ENCODE measurements at places on chromosomes 2 and 18.

GRCh38 chr2:72827966-72828646, 2.3 kb upstream of the EXOC6B start:
- peak; percentile 24 for DNase-seq

GRCh38 chr2:121052023-121052422, 233.0 kb downstream of the TFCP2L1 start:
- DNase-seq: no peak

- no peak for DNase-seq
These were observed 57.6 kb downstream of the EDAR start for GRCh38 chr2:108931372-108931771.

DNA sequence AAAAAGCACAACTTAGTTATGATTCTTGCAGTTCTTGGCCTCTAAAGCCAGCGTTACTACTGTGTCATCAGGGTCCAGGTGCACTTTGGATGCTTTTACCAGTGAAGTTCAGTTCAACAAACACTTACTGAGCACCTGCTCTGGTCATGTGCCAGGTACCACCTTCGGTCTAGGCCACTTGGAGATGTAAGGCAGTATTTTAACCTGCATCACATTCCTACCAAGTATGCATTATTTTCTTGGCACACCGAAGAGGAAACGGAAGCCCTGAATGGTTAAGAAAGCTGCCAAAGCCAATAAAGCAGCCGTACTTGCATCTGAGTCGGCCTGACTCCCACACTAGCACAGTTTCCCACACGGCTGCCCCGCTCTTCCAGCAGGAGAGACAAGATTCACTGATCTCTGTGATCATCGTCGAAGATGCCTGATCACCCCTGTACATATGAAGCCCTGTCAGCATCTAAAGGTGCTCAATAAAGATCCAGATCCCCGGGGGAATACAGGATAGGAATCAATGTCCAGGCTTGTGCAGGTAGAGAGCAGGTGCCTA, 427.1 kb downstream of the EIPR1 start:
- DNase-seq: no peak

- DNase-seq: no peak
These were observed 17.8 kb downstream of the UBR3 start for GRCh38 chr2:169845016-169845415.

GRCh38 chr18:12462242-12462641, 54.5 kb downstream of the PRELID3A start:
- DNase-seq: no peak

DNA sequence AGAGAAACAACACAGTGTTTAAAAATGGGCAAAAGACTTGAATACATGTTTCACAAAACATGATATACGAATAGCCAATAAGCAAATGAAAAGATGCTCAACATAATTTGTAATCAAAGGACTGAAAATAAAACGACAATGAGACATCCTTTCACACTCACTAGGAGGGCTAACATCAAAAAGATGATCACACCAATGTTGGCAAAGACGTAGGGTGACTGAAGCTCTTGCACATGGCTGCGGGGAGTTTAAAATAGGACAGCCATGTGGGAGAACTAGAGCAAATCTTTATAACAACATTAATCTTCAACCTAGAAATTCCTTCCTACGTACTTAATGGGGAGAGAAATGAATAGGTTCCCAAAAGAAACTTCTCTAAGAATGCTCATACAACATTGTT, 19.2 kb upstream of the SEH1L start:
- no peak for DNase-seq

- DNase-seq: no peak
These were observed 230.1 kb downstream of the SEPTIN10 start for GRCh38 chr2:109383505-109384307.

DNA sequence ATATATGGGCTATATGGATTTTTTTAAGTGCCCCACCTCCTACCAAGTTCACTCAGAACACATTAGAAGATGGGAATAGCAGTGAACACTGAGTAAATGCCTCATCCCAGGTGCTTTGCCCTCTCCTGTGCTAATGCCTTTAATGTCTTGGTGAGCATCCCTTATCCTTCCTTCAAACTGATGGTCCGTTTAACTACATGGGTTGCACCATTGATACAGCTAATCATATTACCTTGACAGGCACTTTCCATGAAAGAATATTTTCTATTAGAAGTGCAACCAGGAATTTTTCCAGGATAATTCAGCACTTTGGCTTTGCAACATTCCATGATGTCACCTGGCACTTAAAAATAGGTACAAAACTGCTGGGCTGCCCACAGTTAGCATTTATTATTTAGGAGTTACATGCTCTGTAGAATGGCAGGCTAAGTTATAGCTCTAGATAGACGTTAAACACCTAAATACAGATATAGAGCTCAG, 74.0 kb downstream of the WDPCP start:
- DNase-seq: no peak

- DNase-seq: no peak
These were observed 90.3 kb upstream of the SESTD1 start for GRCh38 chr2:179354739-179355537.

DNA sequence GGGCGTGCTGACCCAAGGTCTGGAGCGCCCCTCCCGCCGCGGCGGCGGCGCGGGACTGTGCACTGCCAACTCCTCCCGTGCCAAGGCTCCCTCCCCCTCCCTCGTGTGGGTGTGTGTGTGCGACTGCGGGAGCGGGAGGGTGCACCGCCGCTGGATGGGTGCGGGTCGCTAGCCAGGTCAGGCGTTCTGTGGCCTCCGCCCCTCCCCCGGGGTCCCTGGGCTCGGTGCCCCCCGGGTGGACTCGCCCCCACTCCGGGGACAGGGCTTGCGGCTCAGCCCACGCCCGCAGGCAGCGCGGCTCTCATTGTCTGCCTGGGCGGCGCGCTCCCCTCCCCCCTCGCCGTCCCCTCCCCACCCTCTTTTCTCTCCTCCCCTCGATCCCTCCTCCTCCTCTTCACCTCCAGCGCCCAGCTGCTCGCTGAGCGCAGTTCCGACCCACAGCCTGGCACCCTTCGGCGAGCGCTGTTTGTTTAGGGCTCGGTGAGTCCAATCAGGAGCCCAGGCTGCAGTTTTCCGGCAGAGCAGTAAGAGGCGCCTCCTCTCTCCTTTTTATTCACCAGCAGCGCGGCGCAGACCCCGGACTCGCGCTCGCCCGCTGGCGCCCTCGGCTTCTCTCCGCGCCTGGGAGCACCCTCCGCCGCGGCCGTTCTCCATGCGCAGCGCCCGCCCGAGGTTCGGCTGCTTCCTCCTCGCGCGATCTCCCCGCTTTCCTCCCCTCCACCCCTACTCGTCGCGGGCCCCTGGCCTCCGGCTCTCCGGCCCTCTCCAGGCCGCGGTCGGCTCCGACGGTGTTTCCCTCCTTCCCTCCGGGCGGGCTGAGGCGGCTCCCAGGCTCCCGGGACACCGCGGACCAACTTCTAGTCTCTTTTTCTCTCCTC, at the start of gene GATA6:
TSS of gene GATA6 (plus strand) at position 579 of the 878 bp plus-strand sequence. CDS start 1,556 bp downstream, outside the sequence.
- DNase-seq: peak; percentile 76

DNA sequence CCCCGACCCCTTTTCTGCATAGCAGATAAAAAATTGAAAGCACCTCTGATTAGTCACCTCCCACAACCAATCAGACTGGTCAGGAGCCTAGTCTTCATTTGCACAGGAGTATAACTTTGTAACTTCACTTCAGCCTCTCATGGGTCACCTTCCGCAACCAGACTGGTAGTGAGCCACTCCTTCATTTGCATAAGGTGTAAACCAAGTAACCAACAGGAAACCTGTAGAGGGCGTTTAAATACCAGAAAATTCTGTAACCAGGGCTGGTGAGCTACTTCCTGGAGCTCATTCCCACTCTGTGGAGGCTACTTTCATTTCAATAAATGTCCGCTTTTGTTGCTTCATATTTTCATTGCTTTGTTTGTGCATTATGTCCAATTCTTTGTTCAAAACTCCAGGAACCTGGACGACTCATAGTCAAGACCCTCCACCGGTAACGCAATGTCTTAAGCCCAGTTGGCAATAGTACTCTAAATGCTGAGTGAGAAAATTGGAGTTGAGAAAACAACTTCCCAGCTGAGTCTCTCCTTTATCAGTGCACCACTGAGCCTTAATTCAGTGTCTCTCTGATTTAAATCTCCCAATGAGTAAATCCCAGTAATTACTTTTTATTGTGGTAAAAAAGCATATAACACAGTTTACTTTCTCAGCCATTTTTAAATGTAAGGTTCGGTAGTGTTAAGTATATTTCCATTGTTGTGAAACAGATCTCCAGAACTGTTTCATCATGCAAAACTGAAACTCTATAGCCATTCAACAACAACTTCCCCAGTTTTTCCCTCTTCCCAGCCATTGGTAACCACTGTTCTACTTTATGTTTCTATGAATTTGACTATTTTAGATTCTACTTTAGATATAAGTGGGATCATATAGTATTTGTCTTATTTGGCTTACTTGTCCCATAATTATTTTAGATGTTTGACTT, 392.7 kb upstream of the SLC8A1 start:
- no peak for DNase-seq

GRCh38 chr2:36382472-36382871, 26.9 kb downstream of the CRIM1 start:
- DNase-seq: no peak

DNA sequence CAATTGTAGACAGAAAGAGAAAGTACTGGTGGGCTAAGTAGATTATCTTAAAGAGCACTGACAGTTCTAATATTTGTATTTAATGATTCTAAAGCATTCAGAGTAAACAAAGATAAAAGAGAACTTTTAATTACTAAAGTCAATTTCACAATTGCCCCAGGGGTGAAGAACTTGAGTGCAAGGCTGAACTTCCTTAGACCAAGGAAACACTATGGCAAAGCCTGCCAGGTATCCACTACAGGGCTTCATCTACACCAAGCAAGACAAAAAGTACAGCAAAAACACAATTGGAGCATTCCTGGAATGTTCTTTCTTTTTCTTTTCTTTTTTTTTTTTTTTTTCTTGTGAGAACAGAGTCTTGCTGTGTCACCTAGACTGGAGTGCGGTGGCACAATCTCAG, 46.9 kb upstream of the NDUFV2 start:
- DNase-seq: no peak

DNA sequence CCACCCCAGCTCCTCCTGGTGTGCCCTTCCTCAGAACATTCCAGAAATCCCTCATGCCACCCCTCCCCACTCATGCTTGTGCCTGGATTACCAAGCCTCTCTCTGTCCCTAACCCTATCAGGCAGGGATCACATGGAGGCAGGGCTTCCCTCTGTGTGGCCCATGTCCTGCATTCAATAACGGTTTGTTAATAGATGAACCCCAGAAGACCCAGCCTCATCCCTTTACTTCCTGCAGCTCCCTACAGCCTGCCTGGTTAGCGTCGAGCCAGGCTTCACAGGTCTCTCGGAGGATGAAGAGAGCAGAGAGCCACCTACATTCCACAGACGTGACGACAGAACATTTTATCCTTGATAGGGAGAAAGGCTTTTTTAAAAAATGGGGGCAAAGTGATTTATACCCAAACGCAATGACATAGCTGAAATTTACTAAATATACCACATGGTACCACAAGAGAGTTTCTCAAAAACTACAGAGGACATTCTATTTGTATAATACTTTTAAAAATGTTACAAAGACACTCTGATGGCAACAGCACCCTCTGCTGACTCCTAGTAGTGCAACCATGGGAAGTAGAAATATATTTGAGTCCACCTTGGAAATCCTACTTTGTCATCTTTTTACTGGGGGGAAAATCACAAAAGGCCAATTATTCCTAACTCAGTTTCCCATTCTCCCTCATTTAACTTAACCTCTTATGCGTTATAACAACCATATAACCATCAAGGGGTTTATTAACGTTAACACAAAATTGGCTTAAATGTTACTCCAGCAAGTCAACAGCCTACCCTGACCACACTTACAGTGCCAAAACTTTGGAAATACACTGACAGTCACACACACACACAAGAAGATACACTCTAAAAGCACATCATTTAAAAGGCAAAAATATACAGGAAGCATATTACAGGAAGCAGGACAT, 30.7 kb downstream of the FBXO15 start:
- peak; percentile 29 for DNase-seq

- no peak for DNase-seq
These were observed 6.7 kb downstream of the ATG16L1 start for GRCh38 chr2:233258211-233258610.

DNA sequence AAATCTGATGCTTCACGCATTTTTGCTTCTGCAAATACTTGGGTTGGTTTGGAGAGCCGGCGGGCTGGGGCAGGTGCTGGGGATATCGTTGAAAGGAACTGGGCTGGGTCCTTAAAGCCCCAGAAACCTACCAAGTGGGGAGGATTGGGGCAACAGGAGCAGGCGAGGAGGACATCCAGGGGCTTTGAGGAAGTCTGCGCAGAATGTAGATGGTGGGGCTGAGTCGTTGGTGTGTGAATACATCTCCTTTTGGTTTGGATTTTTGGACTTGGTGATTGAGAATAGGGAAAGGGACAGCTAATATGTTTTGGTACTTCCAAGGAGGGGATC, 1.1 kb downstream of the DCC start:
- DNase-seq: no peak

- DNase-seq: no peak
These were observed 1.0 kb upstream of the HDAC4 start for GRCh38 chr2:239401881-239402233.

DNA sequence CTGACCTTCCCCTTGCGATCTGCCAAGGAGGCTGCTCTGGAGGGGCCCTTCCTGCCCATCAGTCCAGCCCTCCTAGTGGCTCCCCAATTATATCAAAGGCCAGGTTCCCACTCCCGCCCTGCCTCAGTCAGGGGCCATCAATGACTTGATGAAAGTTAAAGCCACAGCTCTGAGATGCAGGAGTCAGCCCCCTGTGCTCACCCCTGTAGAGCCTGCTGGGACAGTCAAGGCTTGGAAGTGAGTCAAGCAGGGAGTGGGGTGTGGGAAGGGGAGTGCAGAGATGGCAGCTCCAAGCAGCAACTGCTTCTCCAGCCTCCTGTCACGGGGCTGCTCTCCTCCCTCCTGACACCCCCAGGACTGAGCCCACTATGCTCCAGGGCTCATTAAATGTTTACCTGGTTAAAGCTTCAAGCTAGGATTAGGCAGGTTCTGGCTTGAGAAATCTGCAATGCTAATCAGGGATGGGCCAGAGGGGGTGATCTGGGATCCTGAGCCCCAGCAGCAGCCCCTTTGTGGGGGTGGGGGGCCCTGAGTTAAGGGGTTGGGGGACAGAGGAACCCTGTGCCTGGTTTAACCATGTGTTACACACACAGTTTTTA, 42.7 kb upstream of the ALK start:
- no peak for DNase-seq

DNA sequence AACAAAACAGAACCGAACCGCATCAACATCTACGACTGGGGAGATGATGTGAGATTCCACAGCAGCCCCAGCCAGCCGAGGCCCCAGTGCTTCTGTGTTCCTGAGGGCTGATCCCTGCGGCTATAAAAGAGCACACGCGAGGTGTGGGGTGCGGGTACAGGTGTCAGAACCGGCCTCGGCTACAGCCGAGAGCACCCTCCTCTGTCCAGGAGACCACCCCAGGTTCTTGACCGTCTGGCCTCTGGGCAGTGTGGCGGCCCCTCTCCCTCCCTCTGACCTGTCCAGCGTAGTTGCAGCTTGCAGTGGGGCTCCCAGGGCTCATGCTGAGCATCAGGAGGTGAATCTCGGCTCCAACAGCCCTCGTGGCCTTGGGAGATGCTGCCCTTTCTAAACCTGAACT, 23.7 kb downstream of the RTP5 start:
- no peak for DNase-seq
